ENCODE measurements at places on chromosomes 3 and 15.

DNA sequence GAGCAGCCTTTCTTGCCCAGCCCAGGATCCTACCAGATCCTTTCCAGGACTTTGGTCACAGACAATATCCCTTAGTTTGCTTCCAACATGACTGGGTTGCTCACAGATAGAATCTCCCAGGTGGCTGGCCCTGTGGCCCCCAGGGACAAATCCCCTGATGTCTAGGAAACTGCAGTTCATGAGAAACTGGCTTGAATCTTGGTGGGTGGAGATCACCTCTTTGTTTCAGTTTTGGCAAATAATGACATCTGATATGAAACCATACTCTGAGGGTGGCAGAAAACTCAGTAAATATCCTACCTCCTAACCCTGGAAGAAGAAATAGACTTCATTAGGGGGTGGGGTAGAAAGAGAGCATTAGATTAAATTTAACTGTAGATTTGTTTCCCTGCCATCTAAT is 44.1 kb upstream of the PFN2 start:
- DNase-seq, result no peak

DNA sequence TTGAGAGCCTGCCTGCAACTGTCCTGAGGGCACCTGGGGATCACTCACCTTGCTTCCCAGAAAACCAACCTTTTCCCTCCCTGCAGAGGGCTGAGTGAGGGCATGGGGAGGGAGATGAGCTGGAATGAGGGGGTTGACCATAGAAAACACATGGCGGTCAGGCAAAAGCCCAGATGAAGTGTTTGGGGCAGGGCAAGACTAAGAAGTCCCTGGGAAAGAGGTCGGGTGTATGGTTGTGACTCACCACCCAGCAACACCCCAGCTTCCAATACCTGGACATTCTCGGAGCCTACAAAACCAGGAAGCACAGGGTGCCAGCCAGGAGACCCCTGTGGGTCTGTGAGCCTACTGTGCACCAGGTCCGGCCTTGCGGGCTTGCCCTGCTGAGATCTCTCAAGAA is 95.3 kb upstream of the ATP2B2 start:
- DNase-seq, result no peak

GRCh38 chr3:186307594-186308221 is 54.3 kb downstream of the DGKG start:
- no peak for DNase-seq

- DNase-seq, result no peak
These were observed 12.4 kb downstream of the PLS1 start for GRCh38 chr3:142608631-142609030.

- no peak for DNase-seq
These were observed 183.4 kb downstream of the SEMA6D start for GRCh38 chr15:47900751-47901150.

- no peak for DNase-seq
These were observed 43.7 kb upstream of the MFGE8 start for GRCh38 chr15:88956906-88957305.

- no peak for DNase-seq
These were observed 60.3 kb downstream of the EBLN2 start for GRCh38 chr3:73121669-73122331.

- DNase-seq, result peak; percentile 27
These were observed 60.7 kb downstream of the CFAP20DC start for GRCh38 chr3:58989163-58989562.

GRCh38 chr3:181176601-181177000 is 187.1 kb upstream of the DNAJC19 start:
- peak; percentile 24 for DNase-seq

GRCh38 chr3:106673926-106674569 is 703.2 kb upstream of the CCDC54 start:
- DNase-seq, result no peak

DNA sequence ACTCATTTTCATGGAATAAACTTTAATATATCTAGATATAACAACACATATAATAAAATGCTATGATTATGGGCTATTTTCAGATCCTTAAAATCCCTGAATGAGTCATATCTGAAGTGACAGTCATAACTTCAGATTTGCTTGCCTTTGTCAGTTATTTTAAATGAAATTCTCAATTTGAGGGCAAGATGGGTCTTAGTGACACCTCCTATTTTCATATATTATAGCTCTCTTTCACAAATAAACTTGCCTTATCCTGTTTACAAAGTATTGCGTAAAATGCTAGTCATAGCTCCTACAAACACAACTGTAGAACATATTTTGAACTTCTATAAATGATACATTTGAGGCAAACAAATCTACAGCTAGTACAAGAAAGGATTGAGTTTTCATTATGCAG is 6.2 kb upstream of the THRB start:
- no peak for DNase-seq
